Mucosa of gallbladder (tissue), 1 donor: ENCODE measurements at places on chromosomes 6 and 20. TPM values are rescaled to one million over a fixed set of nuclear protein-coding genes. Genes with fewer than 3 reads are reported as not detected.
A peak's percentile ranks its signal among the peaks of the same experiment; 100 is the strongest.

DYNLT1 gene
- total RNA-seq, result 155 TPM

PROCR gene
- 21.4 TPM for total RNA-seq

SMOC2 gene
- 213 TPM for total RNA-seq

- no peak for DNase-seq
These were observed 40.1 kb upstream of the BHLHE23 start for GRCh38 chr20:63046841-63047240.

DNA sequence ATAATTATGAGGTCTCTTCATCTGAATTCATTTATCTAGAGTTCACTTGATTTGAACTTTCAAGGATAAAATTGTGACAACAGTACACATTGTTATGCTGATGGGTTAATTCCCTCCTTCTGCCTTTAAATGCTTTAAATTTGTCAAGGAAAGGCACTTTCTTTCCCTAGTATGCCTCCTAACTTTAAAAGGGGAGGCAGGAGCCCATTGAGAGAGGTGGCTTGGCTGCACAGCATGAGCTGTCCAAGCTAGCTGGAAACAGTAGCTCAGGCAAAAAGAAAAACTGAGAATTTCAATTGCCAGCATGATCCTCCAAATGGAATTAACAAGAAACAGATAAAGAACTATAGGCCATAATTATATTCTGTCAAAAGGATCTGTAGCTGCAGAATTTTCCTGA lies 243.3 kb upstream of the GRIK2 start:
- DNase-seq, result no peak

AKAP12 gene
- 81.0 TPM for total RNA-seq

PAK5 gene
- 12.5 TPM for total RNA-seq

GRCh38 chr6:103516336-103516735 lies 1343.4 kb downstream of the HACE1 start:
- DNase-seq, result no peak

DNA sequence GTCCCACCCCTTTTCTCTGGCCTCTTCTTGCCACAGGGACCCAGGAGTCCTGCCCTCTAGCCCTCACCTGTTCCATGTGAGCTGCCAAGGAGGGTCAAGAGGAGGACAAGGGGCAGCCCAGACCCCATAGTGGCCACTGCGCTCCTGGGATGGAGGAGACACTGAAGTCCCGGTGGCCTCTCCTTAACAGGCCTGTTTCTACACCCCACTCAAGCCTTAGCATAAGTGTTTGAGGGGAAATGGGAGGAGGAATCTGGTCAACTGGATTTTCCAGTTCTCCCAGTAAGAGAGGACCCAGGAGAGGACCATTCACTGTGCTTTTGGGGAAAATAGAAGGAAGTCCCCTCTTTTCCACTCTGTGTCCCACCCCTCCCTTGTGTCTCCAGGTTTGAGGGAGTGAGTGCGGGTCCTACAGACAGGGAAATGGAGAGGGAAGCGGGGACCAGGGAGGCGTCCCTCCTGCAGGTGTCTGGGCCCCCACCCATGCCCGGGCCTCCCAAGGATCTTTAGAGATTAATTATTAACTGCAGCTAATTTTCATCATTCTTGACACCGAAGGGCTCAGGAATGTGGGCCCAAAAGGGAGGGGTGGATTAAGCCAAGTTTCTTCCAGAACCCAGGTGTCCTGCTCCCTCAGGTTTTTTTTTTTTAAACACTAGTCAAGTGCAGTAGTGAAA lies at the start of gene SFTA2:
SFTA2 (minus strand) TSS at position 202 of the 677 bp plus-strand sequence; CDS start at position 128, 74 bp downstream.
- peak; percentile 69 for DNase-seq
